Ureter (tissue), 1 donor: ENCODE measurements at places on chromosomes 4 and X. TPM values are rescaled to one million over a fixed set of nuclear protein-coding genes. Genes with fewer than 3 reads are reported as not detected.

The ZFP92 gene
- 1.1 TPM for total RNA-seq

The PDE5A gene
- 74.4 TPM for total RNA-seq

The MMRN1 gene
- total RNA-seq, result 32.3 TPM

The GYPA gene
- total RNA-seq, result not detected

The GPR173 gene
- total RNA-seq, result 7.6 TPM

The GUCY1B1 gene
- 10.1 TPM for total RNA-seq

The TMEM150C gene
- 4.8 TPM for total RNA-seq

The DDIT4L gene
- 0.44 TPM for total RNA-seq

The PASD1 gene
- total RNA-seq, result not detected

The MAGEB2 gene
- not detected for total RNA-seq

The LONRF3 gene
- total RNA-seq, result 6.9 TPM

The GABRQ gene
- total RNA-seq, result 0.26 TPM

The BMPR1B gene
- 5.3 TPM for total RNA-seq

The KCTD8 gene
- total RNA-seq, result 1.0 TPM

The YIPF7 gene
- total RNA-seq, result not detected

The CCDC160 gene
- 1.3 TPM for total RNA-seq

The ZRSR2 gene
- total RNA-seq, result 15.5 TPM
